ENCODE measurements at places on chromosomes 1 and 21.

DNA sequence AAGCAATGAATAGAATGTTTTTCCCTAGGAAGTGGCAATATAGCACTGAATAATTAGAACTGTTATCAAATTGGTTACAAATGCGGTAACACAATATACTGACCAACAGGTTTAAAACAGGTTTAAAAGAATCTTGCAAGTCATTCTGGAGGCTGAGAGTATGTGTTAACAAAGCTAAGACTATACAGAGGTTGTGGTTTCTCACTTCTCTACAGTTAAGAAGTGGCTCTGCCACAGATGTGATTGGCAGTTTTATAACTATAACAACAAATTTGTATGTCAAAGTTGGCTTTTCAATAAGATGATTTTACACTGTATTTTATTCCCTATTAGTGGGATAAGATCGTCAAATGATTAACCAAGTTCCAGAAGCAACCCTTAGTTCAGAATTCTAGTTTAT lies 7.1 kb downstream of the ANGEL2 start:
- DNase-seq, result no peak

DNA sequence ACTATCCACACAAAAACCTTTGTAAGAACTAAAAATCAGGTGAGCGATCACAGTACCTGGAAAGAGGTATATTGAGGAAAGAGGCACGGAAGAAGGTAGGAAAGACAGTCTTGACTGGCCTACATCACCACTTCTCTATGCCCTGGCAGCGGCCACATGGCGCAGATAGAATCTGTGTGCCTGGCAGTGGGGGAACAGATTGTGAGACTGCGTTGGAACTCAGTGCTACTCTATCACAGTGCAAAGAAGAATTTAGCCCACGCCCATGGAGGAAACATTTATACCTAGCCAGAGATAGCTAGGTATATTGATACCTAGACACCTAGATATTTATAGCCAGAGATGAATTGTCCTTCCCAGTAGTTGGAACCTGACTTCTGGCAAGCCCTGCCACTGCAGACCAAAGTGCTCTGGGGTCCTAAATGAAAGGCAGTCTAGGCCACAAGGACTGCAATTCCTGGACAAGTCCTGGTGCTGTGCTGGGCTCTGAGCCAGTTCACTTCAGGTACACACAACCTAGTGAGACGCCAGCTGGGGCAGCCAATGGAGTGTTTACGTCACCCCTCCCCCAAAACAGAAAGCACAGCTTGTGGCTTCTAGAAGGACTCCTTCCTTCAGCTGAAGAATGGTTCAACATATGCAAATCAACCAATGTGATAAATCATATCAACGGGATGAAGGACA lies 51.9 kb downstream of the DHX9 start:
- no peak for DNase-seq

DNA sequence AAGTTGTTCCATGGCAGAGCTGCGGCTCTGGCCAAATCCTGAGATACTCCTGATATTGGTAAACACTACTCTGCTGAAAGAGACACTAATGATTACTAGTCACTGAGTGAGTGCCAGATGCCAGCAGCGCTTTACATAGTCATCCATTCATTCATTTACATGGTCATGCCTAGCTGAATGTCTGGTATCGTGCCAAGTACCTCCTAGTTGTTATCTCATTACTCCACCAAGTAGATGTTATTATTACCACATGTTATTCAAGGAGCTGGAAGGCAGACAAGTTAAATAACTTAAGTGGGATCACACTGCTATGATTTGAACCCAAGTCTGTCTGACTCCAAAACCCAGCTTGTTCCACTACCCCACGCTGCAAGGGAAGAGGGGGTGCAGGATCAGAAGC lies 4.7 kb downstream of the OLFML2B start:
- no peak for DNase-seq

- no peak for DNase-seq
Measured at GRCh38 chr1:240114222-240114621, 22.5 kb downstream of the FMN2 start.

GRCh38 chr1:218365226-218365999 lies 20.3 kb downstream of the TGFB2 start:
- no peak for DNase-seq

- no peak for DNase-seq
Measured at GRCh38 chr21:41901782-41902181, 22.6 kb upstream of the PRDM15 start.

DNA sequence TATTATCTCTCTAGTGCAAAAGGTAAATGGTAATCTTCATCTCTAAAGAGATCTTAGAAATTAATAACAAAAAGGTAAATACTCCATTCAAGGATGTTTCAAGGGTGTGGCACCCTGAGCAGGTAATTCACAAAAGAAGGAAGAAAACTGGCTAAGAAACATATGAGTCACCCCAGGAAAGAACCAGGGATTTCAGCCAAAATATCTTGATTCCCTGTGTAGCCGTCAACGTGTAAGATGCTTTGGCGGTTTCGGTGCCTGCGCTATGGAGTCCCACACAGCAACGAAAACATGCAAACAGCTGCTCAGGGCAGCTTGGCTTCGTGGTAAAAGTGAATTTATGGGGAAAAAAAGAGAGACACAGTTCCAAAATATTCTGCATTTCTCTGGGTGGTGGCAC lies 3.7 kb downstream of the ITGB2 start:
- DNase-seq, result no peak

GRCh38 chr1:233945979-233946378 lies 41.5 kb downstream of the SLC35F3 start:
- DNase-seq, result no peak

GRCh38 chr1:107196973-107197562 lies 56.2 kb downstream of the NTNG1 start:
- DNase-seq, result no peak

- DNase-seq, result no peak
Measured at GRCh38 chr1:186620566-186621350, 59.5 kb downstream of the PTGS2 start.

DNA sequence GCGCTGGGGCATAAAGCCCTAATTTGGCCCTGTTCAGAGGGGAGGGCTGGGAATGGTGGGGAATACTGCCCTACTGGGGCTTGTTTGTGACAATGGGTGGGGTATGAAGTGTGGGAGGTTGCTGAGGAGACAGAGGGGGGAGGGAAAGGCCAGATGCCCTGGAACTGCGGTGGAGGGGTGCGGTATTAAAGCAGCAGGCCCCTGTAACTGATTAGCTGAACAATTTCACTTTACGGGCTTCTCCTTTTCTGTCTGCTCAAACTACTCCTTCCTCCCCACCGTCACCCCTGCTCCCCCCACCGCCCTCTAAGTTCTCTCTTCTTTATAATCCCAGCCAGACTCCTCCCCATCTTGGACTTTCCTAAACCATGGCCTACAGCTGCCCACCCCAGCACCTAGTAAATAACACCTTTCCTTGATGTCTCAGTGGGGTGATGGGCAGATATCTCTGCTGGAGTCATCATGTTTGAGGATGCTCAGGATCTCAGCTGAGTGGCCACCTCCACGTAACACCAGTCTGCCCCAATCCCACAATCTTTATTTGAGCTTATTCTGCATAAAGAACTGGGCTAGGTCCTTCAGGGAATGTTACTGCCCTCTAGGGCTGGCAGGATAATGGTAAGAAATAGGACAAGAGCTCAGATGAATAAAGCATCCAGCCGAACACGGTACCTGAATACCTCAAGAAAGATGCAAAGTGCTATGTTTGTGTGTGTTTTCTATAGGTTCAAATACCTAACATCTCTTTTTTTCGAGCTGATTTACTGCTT lies 33.5 kb downstream of the XCL1 start:
- DNase-seq, result no peak

DNA sequence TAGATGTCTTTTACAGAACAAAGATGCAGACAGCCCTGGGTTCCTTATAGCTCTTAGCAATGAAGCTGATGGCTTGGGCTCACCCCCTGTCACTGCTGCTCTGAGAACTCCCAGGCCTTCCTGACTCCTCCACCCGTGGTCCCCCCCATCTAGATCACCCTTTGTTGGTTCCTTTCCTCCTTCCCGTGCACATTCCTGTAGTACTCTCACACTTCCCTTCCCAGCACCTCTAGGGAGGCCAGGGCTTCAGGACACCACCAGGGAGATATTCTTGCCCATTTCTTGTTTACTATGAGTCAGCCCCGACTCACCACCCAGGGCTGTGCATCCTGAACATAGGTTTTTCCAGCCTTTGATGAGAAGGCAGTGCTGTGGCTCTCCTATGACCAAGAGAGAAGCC lies 14.4 kb upstream of the NOS1AP start:
- no peak for DNase-seq

GRCh38 chr21:37432710-37433455 lies 66.3 kb downstream of the DYRK1A start:
- no peak for DNase-seq

- no peak for DNase-seq
Measured at GRCh38 chr1:114080511-114081436, 72.9 kb downstream of the SYT6 start.

GRCh38 chr1:111603979-111604378 lies 15.6 kb upstream of the RAP1A start:
- no peak for DNase-seq

DNA sequence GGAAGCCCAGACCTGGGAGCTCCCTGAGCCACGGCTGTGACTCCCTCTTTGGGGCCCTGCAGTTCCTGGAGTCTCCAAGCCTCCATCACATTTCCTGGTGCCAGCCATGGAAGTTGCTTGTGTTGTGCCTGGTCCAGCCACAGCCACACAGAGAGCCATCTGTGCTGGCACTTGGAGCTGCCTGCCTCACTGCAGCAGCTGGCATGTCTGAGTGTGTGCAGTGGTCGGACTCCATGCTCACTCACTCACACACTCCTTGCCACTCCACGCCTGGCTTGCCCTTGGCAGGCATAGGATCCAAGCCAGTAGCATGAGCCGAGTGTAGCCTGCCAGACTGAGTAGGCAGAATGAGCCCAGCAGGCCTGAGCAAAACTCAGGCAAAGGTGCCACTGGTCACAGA lies 516.3 kb upstream of the BEND5 start:
- no peak for DNase-seq

DNA sequence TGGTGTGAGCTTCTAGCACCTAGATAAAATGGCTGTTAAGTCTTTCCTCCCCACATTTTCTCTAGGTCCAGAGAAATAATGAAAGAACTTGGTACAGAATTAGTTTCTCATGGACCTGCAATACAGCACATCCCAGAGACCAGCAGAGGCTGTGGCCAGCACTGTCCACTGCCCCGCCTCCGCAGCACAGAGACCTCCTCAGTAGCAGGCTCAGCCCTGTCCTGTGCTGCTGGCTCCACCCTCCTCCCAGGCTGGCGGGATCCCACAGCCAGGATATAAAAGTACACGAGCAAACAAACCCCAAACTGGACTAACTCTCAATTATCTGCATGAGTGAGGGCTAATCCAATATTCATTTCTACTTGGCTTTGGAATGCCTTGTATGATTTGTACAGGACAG lies 401.5 kb downstream of the RPS6KC1 start:
- DNase-seq, result no peak

DNA sequence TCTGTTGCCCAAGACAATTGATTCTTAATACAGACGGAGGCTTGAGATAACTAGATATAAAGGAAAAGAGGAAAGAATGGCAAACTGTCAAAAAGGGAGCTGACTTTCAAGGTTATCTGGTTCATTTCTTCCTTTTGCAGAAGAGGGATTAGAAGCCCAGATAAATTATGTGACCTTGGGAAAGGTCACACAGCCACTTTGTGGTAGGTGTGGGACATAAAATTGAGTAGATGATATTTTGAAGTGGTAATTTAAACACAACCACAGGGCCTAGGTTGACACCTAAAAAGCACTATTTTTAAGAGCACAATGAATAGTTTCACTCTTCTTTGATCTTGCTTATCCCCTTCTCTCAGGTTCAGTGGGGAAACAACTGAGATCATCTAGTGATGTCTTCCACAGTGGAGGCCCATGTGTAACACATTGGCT lies 16.9 kb upstream of the KIAA0040 start:
- no peak for DNase-seq

GRCh38 chr1:50858761-50859160 lies 101.3 kb downstream of the FAF1 start:
- DNase-seq, result no peak

DNA sequence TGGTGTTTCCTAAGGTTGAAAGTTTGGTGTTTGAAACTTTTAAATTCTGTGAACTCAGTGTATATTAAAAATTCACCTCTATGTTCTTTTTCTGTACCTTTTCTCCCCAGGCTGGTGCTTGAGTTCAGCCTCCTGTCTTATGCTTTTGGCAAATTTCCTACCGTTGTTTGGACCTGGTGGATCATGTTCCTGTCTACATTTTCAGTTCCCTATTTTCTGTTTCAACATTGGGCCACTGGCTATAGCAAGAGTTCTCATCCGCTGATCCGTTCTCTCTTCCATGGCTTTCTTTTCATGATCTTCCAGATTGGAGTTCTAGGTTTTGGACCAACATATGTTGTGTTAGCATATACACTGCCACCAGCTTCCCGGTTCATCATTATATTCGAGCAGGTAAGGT lies 24.9 kb upstream of the AXDND1 start:
- DNase-seq, result no peak
